ENCODE measurements at places on chromosomes 5 and 9.
A peak's percentile ranks its signal among the peaks of the same experiment; 100 is the strongest.

GRCh38 chr5:3393122-3393919, 202.3 kb upstream of the IRX1 start:
- DNase-seq, result no peak

DNA sequence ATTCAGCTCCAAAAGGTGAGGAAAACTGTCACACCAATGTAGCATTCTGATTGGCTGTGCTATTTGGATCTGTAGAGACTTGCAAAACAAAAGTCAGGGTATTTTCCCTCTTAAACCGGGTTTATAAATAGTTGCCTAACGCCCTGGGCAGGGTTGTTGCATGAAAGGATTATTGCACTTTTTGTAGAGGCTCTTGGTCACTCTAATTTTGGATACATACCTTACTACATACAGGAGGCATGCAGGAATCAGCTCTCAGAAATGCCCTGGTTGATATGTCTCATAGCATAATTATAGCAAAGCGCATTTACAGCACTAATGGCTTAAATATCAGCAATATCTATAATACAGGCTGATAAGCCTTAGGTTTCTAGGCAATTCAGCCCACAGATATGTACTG, 200.0 kb upstream of the GDNF start:
- DNase-seq, result no peak

DNA sequence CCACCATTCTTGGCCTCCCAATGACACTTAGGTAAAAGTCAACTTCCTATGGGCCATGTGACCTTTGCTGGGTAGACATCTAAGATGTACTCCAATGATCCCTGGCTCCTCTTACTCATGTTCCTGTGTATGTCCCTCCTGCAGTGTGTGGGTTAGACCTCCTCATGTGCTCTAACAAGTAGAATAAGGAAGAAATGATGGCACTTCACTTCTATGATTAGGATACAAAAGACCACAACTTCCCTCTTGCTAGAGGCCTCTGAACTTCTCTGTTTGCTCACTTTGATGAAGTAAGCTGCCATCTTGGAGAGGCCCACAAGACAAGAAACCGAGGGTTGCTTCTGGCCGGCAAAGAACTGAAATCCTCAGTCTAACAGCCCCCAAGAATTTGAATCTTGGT, 131.8 kb downstream of the TAF11L14 start:
- DNase-seq, result no peak

DNA sequence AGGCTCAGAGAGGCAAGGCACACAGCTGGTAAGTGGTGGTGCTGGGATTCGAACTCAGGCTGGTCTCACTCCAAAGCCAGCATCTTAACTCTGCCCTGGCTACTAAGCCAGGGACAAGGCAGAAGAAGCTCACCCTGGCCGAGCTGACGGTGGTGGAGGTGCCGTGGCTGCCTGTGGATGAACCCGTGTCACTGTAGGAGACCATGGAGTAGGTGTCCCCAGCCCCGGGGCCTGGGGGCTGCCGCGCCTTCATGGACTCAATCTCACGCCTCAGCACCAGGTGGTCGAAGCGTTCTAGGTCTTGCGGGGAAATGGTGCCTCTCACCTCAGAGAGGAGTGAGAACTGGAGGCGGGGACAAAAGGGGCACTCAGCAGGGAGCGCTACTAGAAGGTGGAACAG, 35.4 kb upstream of the AKNA start:
- DNase-seq, result no peak

DNA sequence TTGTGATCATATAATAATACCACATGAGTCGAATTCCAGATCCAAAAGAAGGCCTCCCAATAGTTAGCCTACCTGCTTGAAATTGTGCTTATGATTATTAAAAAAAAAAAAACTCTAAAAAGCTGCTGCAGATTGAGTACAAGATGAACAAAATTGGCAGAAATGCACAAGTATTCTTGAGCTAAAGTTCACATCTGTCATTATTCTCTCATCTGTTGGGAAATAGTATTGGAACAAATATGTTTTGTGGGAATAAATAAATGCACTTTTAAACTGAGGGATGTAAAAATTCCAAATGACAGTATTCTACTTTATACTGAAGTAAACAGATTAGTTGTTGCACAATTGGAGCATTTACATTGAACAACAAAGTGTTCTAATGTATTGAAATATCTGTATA, 15.7 kb downstream of the DAB2 start:
- no peak for DNase-seq

DNA sequence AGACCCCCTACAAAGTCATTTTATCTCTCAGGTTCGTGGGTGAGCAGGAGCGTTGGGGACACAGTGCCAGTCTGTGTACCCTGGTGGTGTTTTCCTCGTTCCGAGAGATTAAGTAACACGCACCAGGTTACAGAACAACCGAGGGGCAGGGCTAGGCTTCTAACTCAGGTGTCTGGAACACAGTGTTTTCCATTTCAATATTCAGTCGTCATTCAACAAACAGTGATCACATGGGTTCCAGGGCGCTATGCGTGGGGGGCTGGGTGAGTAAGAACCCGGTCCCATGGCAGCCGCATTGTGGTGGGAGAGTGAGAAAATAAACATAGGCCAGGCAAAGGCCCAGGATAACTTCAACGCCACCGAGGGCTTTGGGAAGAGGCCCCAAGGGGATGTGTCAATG, 55.9 kb upstream of the RNU6ATAC start:
- no peak for DNase-seq

DNA sequence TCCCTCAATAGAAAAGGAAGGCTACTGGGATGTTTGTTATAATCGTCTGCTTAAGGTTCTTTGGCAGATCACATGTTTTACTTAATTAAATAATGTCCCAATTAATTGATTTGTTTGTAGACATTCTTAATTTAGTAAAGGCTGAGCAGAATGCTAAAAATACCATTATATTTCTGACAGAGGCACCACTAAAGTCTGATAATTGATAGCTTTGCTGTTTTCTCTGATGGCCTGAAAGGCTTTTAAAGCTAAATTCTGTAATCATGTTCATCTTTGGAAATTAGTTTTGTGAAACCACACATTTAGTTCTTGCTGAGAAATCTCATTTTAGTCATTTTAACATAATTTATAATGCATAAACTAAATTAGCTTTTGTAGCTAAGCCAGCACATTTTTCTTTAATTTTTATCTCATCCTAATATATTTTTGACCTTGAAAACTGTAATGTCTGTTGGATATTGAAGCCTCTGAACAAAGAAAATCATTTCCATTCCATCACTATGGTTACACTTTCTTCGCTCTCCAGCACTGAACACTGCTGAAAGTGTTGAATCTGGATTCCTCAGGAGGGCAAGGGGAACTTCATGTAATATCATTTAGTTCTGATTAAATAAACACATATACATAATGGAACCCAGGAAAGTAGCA, 329.4 kb downstream of the ELAVL2 start:
- no peak for DNase-seq

- DNase-seq, result peak; percentile 37
Observed at GRCh38 chr5:148998174-148998797, 64.6 kb downstream of the SH3TC2 start.

DNA sequence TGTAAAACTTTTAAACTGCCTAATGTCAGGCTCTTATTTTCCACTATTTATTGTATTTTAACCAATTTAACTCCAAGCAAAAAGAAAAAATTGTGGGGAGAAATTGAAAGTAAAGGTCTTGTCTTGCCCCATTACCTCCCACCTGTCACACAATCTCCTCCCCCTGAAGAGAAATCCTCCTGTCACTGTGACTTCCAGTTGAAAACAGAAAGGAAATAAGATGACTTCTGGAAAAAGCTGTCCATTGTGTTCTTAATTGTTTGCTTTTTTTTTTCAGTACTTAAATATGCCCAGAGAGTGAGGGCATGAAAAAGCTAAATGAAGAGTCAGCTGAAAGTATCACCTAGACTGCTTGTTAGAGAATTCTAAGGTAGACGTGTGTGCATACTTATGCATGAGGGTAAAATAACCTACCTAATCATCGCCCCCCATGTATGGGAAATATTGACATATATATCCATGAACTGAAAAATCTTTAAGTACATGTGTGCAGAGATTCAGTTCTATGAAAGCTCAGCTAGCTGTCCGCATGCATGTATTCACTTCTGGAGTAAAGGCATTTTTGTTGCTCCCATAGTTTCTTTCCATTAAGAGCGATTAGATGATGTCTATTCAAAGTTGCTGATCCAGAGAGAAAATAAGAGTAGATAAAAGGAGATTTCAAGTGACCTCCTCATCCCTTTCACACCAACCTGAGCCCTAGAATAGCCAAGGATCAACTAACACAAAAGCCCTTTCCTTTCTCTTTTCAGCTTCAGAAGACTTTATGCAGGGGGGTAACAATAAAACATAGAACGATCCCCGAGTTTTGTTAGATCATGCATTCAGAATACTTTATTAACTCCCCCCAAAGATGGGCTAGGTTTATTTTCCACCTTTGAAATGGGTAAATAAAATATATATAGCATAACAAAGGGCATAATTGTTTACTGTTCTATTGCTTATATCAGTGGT, 5.3 kb downstream of the NR2F1-AS1 start:
- DNase-seq, result no peak

GRCh38 chr9:4620881-4621555, 41.1 kb upstream of the PLPP6 start:
- no peak for DNase-seq

DNA sequence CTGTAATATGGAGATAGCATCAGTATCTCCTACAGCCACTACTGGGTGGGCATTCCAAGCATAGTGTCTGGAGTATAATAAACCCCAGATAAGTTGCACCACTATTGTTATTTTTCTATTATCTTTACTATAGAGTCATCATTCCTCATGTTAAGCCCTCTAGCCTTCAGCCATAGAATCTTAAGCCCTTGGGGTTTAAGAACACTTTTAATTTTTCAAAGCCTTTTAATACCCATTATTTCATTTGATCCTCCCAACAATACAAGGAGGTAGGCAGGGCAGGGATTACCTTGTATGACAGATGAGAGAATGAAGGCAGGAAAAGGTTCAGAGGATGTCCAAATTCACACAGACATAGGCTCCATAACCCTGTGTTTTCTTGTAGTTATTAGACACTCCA, 112.5 kb downstream of the EBF1 start:
- no peak for DNase-seq

DNA sequence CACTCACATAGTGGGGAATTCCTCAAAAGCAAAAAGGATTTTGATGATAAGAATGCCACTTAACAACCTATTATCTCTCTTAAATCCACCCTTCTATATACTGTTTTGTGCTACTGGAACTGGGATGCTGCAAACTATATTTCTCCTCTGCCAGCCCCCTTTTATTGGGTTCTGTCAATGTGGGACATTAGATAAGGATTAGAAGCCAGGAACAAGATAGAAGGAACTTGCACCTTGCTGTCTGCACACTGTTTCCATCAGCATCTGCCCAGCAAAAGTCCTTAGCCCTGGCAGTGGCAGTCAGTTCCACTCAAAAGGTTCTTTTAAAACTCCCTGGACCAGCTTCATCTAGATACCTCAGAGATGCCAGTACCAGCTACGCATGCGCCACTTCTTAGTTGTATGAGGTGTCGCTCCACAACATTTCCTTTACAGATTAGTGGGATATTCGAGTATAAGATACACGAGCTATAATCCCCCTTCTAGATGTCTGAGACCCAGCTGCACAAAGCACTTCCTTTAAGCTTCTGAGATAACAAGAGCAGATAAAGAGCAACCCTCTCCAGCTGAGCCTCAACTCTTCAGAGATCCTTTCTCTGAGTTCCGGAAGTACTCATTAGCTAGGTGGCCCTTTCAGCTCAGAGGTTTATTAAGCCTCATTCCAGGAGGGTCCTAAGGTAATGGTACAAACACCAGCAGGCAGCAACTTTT, 45.3 kb downstream of the CERT1 start:
- DNase-seq, result no peak

DNA sequence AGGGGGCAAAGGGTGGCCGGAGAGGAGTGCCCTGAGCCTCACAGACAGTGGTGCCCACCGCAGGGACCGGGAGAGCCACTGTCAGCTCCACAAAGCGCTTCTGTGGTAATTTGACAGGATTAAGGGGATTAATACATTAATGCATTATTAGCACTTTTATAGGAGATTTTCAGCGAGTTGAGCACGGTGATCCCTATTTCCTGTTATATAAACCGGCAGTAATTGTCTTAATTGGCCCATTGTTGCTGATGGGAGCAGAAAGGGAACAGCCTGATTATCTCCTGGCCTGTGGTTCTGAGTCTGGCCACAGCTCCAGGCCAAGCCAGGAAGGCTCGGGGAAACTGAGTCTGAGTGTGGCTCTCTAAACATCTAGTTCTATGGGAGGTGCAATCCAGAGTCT, 423.6 kb downstream of the CDK5RAP2 start:
- no peak for DNase-seq

DNA sequence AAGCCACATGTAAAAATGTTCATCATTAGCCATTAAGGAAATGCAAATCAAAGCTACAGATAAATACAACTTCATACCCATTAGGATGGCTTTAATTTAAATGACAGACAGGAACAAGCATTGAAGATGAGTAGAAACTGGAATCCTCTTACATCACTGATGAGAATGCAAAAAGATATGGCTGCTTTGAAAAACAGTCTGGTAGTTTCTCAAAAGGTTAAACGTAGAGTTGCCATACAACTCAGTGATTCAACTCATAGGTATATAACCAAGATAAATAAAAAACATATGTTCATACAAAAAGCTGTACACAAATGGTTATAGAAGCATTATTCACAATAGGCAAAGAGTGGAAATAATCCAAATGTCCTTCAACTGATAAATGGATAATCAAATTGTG, 228.8 kb upstream of the ZNF462 start:
- DNase-seq, result no peak

Measured in central memory CD4-positive, alpha-beta T cell (primary cell).